Cardiac septum (tissue), 1 donor: ENCODE measurements at places on chromosomes 6 and 20. TPM values are rescaled to one million over a fixed set of nuclear protein-coding genes. Genes with fewer than 3 reads are reported as not detected.

- no peak for DNase-seq
Measured at GRCh38 chr6:42493914-42494539, 42.3 kb upstream of the TRERF1 start.

GRCh38 chr6:50271266-50271665, 221.5 kb upstream of the DEFB112 start:
- DNase-seq: no peak

DNA sequence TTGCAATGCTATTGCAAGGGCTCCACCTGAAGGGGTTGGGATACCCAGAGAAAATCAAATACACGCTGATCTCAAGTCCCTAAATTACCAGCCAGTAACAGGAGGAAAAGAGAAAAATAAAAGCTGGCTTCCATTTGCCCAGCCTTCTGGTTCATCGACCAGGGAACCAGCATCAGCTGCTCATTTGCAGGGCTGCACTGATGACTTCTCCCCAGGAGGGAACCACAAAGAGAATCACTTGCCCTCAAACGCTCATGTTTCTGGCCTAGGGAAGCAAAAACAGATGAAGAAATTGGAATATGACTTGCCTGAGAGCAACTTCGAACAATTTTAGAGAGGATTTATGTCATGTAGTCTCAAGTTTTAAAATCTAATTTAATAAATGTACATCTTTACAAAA, 119.7 kb downstream of the SH3BGRL2 start:
- DNase-seq: no peak

The SRMS gene
- total RNA-seq: not detected

GRCh38 chr6:165249808-165250207, 59.6 kb downstream of the C6orf118 start:
- DNase-seq: no peak

The TGIF2 gene
- 6.1 TPM for total RNA-seq
